ENCODE measurements at places on chromosomes 3 and 15.

GRCh38 chr3:113968986-113969385 is 21.2 kb downstream of the ZDHHC23 start:
- H3K27me3 ChIP-seq = no peaks in the 10 kb centered on the region
- no peaks in the 10 kb centered on the region for H3K36me3 ChIP-seq
- DNase-seq = no peak
- no peak overlapping the region for H3K27ac ChIP-seq
- peaks cover 3% of the 10 kb centered on the region for H3K4me1 ChIP-seq
- H3K4me3 ChIP-seq = no peak overlapping the region

- no peak overlapping the region for H3K4me3 ChIP-seq
- no peaks in the 10 kb centered on the region for H3K27me3 ChIP-seq
- H3K4me1 ChIP-seq = no peaks in the 10 kb centered on the region
- no peaks in the 10 kb centered on the region for H3K36me3 ChIP-seq
- H3K27ac ChIP-seq = no peak overlapping the region
- no peak for DNase-seq
Observed at GRCh38 chr3:149472030-149472797, 2.3 kb upstream of the TM4SF4 start.

DNA sequence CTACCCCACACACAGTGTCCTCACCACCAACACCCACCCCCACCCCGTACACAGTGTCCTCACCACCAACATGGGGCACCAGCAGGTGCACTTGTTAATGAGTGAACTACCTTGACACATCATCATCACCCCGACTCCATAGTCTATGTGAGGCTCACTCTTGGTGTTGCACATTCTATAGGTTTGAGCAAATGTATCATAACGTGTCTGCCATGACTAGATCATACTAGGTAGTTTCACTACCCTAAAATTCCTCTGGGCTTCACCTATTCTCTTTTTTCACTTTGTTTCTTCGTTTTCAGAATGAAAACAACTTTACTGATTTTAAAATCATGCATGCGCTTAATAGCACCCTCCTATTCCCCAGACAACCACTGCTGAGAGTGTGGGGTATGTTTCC is 102.6 kb upstream of the SLC6A6 start:
- no peak overlapping the region for H3K4me3 ChIP-seq
- peaks cover 19% of the 10 kb centered on the region for H3K27me3 ChIP-seq
- H3K36me3 ChIP-seq = no peaks in the 10 kb centered on the region
- no peak for DNase-seq

DNA sequence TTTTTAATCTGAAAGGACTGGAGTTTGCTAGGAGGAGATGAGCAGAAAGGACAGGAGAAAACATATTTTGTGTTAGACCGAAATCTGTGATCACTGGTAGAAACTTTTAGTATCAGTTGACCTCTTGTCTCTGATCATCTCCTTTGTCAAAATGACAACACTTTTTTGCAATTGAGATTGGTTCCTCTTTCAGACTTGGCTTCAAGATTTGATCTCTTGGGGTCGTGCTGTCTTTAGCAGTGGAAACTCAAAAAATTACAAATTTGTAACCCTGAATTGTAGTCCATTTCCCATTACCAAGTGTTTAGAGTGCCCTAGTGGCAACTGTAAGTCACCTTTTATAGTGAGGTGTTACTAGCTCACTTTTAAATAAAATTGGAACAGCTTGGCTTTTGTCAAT is 107.4 kb downstream of the KLHL25 start:
- H3K27ac ChIP-seq = peak overlapping the region; percentile 72
- peaks cover 43% of the 10 kb centered on the region for H3K4me1 ChIP-seq
- DNase-seq = no peak
- no peaks in the 10 kb centered on the region for H3K27me3 ChIP-seq
- H3K4me3 ChIP-seq = no peak overlapping the region
- H3K36me3 ChIP-seq = peaks cover 31% of the 10 kb centered on the region

GRCh38 chr3:117297065-117297464 is 587.5 kb downstream of the TUSC7 start:
- H3K4me1 ChIP-seq = no peaks in the 10 kb centered on the region
- H3K27ac ChIP-seq = no peak overlapping the region

GRCh38 chr3:123739106-123739505 is 145.0 kb downstream of the MYLK start:
- no peaks in the 10 kb centered on the region for H3K4me1 ChIP-seq
- DNase-seq = no peak
- H3K4me3 ChIP-seq = no peak overlapping the region

DNA sequence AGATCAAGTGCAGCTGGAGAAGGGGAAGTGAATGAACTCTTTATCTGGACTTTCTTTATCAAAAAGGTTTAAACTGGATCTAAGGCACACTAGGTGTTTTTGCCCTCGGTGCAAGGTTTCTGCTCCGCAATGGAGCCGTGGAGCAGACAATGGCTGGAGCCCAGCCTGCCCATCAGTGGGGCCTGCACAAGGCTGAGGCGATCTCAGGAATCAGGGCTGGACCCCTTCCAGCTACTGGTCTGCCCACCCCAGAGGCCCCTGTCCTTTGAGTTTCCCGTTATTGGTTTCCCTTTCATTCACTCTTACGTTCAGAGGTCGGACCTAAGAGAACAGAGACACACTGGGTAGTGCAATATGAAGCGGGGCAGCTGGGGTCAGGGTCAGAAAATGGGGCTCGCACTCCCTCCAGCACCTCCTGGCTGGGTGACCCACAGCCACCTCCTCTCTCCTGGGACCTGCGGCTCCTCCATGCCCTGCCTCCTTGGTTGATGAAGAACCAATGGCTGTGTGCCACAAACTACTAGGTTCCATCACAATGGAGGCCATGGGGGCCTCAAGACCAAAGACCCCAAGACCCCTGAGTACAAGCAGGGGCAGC is 164.6 kb downstream of the CHSY1 start:
- H3K36me3 ChIP-seq = no peaks in the 10 kb centered on the region
- no peak for DNase-seq
- no peaks in the 10 kb centered on the region for H3K4me1 ChIP-seq
- peaks cover 36% of the 10 kb centered on the region for H3K27me3 ChIP-seq

DNA sequence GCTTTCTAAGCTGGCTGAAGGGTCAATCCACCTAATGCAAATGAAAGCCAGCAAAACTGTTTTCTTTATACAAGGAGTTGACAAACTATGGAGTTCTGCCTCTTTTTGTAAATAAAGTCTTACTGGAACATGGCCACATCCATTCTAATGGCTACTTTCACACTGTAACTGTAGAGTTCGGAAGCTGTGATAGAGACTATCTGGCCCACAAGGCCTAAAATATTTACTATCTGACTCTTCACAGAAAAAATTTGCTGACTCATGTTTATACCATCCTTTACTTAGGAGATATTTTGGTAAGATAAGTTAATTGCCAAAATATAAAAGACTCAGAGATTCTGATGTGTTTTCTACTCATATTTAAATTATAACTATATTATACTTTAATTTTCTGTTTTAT is 93.7 kb upstream of the GK5 start:
- H3K4me1 ChIP-seq = no peaks in the 10 kb centered on the region
- no peak overlapping the region for H3K27ac ChIP-seq
- DNase-seq = no peak
- H3K27me3 ChIP-seq = no peaks in the 10 kb centered on the region

GRCh38 chr3:159191447-159191846 is 389.6 kb downstream of the MFSD1 start:
- DNase-seq = no peak
- no peaks in the 10 kb centered on the region for H3K36me3 ChIP-seq
- no peak overlapping the region for H3K4me3 ChIP-seq
- no peaks in the 10 kb centered on the region for H3K4me1 ChIP-seq
- no peak overlapping the region for H3K27ac ChIP-seq

DNA sequence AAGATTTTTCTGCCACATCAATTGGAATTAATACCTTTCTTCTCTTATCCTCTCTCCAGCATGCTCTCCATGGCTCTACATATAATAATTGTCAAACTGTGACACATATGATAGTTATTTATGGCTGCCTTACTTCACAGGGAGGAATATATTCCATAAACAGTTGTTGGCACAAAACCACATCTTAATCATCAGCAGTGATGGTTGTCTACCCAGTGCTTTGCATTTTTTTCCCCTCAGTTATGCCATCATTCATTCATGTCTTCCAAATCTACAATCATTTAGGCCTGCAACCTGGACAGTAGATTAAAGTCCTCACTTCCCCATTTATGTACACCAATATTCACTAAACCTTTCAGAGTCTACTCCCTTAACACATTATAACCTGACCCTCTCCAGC is 107.7 kb downstream of the THRB start:
- H3K27ac ChIP-seq = no peak overlapping the region
- H3K27me3 ChIP-seq = no peaks in the 10 kb centered on the region
- H3K4me1 ChIP-seq = no peaks in the 10 kb centered on the region
- H3K36me3 ChIP-seq = no peaks in the 10 kb centered on the region
- no peak for DNase-seq
